ENCODE measurements at places on chromosomes 7 and 10.
A peak's percentile ranks its signal among the peaks of the same experiment; 100 is the strongest.

DNA sequence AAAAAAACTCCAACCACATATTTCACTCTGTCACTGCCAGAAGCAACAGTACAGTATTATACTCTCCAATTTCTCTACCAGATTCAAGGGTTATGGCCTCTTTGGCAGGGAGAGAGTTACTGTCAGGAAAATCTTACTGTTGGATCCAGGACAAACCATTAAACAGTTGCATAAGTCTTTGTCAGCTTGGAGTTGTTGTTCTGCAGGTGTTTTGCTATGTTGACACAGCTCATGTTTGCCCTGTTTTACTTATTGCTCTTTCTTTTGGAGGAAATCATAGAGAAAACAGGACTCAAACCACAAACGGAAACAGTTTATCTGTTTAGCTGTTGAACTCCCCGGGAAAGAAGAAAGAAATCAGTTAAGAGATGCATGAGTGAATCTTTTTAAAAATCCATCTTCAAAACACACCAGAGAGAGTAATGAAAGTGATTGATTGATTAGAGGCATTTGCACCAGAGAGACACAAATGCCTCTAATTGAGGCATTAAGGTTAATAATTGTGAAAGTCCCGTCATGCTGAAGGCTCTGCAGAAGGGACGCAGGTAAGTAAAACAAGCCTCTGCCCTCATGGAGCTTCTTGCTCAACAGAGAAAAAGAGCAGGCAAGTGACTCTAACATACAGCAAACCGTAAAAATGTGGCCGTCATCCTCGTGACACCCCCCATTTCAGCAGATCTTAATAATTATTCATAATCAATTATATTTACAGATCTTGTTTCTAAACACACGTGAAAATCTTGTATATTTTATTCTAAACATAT is 38.7 kb upstream of the ARHGAP21 start:
- no peak for DNase-seq

- DNase-seq: no peak
These were observed 139.5 kb upstream of the FZD8 start for GRCh38 chr10:35781643-35782035.

DNA sequence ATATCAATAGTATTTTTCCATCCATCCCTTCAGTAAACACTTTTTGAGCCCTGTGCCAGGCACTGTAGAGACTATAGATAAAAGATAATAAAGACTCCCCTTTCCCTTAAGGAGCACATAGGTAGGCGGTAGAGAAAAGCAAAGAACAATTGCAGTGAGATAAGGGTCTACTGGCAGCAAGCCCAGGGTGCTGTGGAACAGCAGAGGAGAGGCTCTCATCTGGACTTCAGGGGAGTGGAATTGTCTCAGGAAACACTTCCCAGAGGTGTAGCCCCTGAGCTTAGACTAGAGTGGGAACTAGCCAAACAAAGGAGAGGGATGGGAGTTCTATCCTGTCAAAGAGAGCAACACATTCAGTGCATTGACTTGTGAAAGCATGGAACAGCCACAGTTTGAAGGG is 102.0 kb downstream of the NRF1 start:
- DNase-seq: no peak

DNA sequence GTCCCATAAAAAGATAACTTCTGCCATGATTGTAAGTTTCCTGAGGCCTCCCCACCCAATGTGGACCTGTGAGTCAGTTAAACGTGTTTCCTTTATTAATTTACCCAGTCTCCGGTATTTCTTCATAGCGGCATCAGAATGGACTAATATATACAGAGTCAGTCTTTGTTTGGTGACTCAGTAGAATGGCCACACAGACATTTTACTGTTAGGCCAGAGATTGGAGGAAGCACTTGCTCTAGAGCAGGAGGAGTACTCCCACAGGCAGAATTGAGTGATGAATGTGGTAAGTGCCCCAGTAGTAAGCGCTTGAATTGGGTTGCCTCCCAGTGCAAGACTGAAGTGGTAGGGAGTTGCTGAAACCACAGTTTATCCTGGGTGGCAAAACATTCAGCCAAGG is 149.5 kb upstream of the SMIM30 start:
- no peak for DNase-seq

DNA sequence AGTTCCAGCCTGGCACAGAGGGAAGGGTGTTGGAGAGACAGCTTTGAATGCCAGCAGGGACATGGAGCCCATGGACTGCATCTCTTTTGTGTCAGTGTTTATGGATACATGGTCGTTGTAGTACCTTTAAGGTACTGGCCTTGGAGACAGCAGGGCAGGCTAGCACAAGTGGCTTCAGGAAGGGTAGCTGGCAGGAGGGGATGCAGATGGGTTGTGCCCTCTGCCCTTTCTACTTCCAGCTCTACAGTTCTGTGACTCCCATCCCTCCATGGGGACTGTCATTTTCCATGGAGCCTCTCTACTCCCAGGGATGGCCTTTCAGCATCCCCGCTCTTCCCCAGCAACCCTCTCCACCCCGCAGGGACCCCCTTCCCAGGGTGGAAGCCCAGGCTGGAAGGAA is 25.1 kb downstream of the POLL start:
- no peak for DNase-seq

DNA sequence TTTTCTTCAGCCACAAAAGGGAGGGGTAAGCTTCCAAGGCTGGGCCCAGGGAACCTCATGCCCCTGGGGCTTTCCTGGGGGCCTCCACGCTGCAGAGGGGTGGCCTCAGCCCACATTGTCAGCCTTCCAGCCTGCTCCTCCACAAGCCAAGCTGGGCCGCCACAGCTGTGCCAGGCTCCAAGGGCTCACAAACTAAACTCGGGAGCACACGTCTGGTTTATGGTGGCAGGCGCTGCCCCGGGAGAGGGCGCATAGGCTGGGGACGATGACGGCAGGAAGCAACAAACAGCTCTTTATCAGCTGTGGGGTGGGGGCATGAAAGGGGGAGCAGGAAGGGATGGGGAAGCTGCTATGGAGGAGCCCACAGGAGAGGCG is 6.3 kb upstream of the CDH23 start:
- DNase-seq: no peak

- no peak for DNase-seq
These were observed 62.7 kb downstream of the ENTPD1 start for GRCh38 chr10:95818668-95819067.

- DNase-seq: no peak
These were observed 515.0 kb upstream of the ZMIZ1 start for GRCh38 chr10:78553792-78554191.

DNA sequence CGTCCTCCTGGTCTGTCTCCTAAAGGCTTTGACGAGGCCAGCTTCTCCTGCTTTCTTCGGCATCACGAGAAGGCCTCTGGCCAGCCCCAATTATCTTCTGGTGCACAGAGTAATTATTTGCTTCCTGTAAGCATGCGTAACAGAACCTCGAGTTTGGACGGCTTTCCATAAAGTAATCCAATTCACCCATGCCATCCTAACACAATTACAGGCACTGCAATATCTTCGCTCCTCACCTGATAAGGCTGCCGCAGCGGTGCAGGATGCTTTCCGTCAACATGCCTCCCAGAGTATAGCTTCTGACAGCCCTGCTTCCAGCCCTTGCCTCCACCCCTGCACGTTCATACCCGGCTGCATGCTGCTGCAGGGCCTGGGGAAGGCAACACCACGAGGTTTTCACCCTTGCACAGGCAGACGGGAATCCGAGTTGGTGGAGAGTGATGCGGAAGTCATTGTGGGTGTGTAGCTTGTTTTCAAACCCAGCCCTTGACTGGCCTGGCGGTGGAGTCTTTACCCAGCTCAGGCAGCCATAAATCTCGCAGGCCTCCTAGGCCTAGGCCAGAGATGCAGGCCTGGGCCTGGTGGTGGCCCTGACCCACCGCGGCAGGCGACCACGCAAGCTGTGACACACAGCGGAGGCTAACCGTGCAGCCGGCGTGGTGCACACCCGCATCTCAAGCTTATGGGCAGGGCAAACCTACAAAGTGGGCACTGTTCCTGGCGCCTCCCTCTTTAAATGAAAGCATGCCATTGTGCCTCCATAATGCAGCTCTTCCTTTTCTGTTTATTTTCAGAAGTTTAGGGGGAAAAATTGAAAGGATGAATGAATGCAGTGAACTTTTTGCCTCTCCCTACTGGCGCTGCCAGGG is 12.7 kb downstream of the EBF3 start:
- no peak for DNase-seq

DNA sequence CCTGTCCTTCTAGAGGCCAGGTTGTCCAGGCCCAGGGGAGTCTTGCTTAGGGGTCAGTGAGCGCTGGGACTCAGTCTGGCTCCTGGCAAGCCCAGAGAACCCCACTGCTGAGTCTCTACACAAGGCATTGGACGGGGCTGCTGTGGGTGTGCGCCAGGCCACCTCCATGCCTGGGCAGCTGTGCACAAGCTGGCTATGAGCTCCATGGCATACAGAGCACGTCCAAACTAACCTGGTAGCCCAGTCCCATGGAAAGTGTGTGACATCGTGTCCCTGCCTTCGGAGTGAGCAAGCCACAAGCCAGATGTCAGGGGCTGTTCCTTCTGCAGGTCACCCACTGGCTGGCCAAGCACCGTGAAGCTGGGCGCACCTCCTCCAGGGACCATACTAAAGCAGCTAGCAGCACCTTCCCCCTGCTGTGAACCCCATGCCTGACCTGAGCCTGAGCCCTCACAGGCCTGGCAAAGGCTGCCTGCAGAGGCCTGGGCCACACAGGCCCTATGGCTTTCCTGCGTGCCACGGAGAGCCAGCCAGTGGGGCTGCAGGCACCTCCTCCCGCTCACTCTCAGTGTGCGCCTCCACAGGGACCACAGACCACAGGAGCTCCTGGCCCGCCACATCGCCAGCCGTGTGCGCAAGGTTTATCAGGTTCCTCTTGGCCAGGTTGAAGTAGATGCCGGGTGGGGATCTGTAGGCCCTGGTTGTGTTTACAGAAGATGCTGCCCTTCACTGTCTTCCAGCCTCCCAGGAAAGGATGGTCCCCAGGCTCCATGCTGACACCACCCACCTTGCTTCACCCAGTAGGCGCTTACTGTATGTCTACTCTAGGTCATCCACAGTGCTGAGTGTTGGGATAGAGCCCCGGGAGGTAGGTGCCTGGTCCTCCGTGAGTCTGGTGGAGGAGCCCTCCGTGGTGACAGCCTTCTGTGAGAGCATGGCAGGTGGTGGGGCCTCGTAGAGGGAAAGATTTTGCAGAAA is 219.7 kb downstream of the EBF3 start:
- DNase-seq: no peak

DNA sequence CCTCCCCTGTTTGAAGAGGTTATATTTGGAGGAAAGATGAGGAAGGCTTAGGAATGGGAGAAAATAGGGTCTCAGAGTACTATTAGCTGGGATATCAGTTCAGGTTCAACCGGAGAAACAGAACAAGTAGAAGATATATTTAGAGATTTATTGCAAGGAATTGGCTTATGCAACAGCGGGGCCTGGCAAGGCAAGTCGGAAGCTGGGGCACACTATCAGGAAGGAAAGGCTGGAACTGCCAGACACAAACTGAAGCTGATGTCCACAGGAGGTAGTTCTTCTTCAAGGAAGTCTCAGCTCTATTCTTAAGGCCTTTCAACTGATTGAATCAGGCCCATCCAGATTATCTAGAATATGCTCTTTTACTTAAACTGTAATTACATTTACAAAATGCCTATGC is 939.6 kb upstream of the C7orf33 start:
- no peak for DNase-seq

GRCh38 chr10:108362961-108363360 is 1198.5 kb upstream of the SORCS1 start:
- no peak for DNase-seq

DNA sequence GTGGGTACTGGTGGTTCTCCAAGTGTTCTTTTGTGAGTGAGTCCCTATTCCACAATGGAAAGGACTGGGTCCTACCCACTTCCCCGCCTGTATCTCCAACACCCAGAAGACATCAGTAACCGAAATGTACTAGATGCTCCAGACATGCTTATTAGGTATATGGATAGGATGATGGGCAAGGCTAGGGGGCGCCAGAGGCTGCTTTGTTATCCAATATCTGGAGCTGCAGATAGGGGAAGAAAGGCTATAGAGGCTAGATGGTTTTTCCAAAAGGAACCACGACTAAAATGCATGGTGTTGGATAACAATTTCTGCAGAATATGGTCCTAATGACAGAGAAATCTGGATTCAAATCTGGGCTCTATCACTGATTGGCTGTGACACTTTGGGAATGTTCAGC is 56.2 kb upstream of the TM9SF3 start:
- peak; percentile 28 for DNase-seq

DNA sequence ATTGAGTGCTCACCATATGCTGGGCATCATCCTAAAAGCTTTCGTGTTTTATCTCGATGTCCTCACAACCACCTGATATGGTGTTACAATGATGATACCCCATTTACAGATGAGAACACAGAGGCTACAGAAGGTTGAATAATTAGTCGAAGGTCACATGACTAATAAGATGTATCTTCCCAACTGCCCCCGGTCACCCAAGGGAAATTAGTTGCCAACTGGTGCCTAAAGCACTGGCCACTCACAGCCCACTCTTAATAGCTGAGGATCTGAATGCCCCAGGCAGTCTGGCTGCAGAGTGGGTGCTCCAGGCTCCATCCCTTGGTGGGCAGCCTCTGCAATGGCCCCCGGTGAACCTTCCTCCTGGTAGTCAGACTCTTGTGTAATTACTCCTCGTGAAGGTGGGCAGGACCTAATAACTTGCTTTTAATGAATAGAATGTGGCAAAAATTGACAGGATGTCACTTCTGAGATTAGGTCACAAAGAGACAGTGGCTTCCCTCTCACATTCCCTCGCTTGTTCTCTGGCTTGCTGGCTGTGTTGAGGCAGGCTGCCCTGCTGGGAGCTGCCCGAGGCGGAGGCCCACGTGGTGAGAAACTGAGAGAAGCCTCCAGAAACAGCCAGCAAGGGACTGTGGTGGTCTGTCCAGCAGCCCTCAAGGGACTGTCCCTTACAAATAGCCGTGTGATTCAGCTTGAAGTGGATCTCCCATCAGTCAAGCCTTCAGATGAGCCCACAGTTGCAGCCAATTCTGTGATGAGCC is 109.4 kb downstream of the ARHGAP22 start:
- DNase-seq: no peak

DNA sequence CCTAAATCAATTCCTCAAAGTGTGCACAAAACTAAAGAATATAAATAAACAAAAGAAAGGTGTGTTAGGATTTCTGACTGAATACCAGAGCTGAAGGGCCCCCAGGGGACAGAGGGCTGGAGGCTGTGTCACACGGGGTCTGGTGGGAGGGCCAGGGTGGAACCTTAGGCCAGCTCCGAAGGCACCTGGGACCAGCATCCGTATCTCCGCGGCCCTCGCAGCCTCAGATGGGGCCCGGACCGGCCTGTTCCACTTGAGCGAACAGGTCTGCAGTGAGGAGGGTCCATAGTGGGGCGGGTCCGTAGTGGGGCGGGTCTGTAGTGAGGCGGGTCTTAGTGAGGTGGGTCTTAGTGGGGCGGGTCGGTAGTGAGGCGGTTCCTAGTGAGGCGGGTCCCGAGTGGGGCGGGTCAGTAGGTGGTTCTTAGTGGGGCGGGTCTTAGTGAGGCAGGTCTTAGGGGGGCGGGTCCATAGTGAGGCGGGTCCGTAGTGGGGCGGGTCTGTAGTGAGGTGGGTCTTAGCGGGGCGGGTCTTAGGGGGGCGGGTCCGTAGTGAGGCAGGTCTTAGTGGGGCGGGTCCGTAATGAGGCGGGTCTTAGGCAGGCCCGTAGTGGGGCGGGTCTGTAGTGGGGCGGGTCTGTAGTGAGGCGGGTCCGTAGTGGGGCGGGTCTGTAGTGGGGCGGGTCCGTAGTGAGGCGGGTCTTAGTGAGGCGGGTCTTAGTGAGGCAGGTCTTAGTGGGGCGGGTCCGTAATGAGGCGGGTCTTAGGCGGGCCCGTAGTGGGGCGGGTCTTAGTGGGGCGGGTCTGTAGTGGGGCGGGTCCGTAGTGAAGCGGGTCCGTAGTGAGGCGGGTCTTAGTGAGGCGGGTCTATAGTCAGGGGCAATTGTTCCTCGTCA is 15.1 kb downstream of the GPR146 start:
- no peak for DNase-seq

Measured in NCI-H510A (cell line).